ENCODE measurements at places on chromosomes 4 and X. TPM values are rescaled to one million over a fixed set of nuclear protein-coding genes. Genes with fewer than 3 reads are reported as not detected.

The S100P gene
- 0.86 TPM for polyA plus RNA-seq

DNA sequence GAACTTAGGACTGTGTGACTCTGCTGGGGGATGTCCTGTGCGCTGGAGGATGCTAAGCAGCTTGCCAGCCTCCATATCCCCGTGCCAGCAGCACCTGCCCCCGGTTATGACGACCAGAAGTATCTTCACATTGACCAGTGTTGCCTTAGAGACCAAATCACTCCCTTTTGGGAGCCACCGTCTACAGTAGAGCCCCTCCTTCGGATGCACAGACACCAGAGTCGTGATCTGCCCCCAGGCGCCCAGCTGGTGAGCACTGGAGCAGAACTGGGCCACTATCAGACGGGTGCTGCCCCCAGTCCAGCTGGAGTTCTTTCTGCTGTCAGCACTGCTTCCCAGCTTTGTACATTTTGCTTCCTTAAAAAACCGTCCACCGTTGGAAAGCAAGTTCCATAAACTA lies 30.0 kb upstream of the TADA2B start:
- no peak for DNase-seq

- DNase-seq, result no peak
Measured at GRCh38 chrX:39514801-39515200, 583.0 kb downstream of the BCOR start.

- no peak for DNase-seq
Measured at GRCh38 chr4:336099-336892, 1.3 kb upstream of the ZNF141 start.

GRCh38 chr4:141703497-141703896 lies 67.1 kb downstream of the IL15 start:
- DNase-seq, result no peak

- no peak for DNase-seq
Measured at GRCh38 chr4:129344058-129344457, 248.1 kb downstream of the C4orf33 start.

- DNase-seq, result no peak
Measured at GRCh38 chr4:99161373-99162099, 17.4 kb upstream of the ADH4 start.

DNA sequence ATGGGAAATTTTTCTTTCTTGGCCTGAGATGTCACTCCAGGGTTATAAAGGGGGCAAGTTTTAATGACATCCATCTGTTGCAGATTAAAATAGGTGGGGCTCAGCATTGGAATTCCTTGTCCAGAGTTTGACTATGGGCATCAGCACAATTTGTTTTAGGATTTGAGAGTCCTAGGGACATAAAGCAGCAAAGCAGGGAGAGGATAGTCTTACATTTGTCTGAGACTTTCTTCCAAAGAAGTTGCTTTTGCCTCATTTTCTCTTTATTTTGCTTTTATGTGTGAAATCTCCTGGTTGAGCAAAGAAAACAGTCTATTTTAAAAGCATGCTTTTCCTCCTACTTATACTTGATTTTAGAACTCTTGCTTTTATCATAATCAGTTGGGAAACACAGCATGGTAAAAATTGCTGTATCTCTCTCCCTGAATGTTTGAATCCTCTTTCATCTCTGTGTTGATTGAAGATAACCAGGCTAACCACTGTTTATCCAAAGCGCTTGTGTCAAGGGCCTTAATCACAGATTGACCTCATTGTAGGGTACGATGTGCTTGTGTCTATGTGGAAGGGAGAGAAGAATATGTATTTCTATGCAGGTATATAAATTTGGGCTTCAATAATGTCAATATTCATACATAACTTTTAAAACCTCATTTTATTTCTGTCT lies 121.5 kb downstream of the ANK2 start:
- DNase-seq, result no peak

The DCAF8L2 gene
- not detected for polyA plus RNA-seq

DNA sequence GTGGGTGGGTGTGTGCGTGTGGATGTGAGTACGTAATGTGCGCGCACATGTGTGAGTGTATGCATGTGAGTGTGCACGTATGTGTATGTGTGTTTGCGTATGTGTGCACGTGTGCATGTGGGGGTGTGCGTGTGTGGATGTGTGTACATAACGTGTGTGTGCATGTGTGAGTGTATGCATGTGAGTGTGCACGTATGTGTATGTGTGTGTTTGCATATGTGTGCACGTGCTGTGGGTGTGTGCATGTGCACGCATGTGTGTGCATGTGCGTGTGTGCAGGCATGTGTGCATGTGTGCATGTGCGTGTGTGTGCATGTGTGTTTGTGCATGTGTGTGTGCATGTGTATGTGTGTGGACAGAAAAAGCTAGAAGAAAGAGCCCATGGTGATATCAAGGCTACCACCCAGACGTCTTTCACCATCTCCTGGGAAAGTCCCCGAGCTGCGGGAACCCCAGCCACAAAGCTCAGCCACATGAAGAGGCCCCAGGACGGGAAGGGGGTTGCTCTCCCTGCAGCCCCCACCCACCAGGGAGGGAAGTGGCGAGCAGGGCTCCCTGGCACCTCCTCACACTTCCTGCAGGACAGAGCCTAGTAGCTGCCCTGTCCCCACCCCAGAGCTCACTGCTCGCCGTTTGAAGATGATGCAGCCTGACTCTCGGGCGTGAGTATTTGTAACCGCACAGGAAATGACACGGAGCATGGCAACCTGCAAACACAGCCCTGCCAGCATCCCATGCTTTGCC lies 108.3 kb downstream of the DCTD start:
- no peak for DNase-seq

The MANBA gene
- 20.0 TPM for polyA plus RNA-seq

GRCh38 chr4:34365946-34366345 lies 1878.4 kb downstream of the ARAP2 start:
- no peak for DNase-seq

DNA sequence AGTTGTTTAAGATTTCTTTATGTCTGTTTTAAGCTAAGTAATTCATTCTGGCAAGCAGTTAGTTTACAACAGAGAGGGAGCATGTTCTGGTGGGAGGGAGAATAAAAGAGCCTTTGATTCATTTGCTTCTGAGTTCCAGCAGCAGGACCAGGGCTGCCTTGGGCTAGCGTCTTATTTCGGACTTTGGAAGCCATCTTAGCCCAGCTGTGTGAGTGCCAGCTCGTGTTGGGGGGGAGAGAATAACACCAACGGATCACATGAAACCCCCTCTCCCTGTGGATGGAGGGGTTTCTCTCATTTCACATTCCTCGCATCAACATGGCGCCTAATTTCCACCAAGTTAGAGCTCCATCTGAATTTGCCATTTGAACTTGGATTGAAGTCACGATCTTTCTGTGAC lies 7.4 kb downstream of the GAB1 start:
- DNase-seq, result no peak

DNA sequence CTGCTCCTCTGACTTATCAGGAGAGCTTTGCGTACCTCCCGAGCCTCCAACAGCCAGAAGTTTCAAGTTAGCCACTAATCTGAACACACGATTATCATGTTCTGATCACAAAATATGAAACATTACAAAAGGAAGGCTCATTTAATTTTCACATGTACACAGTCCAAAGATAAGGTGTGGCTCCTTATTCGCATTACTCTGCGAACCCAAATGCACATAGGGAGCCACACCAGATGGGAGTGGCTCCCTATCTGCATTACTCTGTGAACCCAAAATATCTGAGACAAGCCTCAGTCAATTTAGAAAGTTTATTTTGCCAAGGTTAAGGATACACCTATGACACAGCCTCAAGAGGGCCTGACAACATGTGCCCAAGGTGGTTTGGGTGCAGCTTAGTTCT lies 28.4 kb downstream of the TLR8 start:
- DNase-seq, result no peak

- DNase-seq, result no peak
Measured at GRCh38 chr4:155428128-155428527, 51.4 kb upstream of the MAP9 start.

- no peak for DNase-seq
Measured at GRCh38 chr4:187770345-187770744, 225.2 kb upstream of the ZFP42 start.

GRCh38 chr4:53981066-53981465 lies 83.3 kb downstream of the CHIC2 start:
- DNase-seq, result no peak

DNA sequence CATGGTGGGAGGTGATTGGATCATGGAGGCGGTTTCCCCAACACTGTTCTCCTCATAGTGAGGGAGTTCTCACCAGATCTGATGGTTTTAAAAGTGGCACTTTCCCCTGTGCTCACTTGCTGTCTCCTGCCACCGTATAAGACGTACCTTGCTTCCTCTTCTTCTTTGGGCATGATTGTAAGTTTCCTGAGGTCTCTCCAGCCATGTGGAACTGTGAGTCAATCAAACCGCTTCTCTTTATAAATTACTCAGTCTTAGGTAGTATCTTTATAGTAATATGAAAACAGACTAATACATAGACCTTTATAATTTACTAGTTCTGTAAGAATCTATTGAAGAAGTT lies 82.5 kb upstream of the PITX2 start:
- no peak for DNase-seq

- no peak for DNase-seq
Measured at GRCh38 chrX:68902706-68903504, 74.1 kb downstream of the EFNB1 start.

DNA sequence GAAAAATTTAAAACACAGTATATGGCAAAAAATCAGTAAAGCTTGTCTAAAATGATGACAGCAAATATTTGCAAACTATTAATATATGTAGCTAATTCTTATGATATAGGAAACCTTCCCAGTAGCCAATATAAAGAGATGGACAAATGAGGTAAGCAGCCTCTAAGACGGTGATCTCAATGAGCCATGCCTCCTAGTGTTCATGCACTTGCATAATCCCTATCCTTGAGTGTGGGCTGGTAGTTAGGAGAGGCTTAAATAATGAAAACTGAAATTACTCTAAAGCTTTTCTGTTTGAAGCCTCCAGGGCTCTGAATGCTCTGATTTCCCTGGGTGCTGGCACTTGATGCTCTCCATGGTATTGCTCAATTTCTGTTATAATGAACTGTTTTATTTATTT lies 24.6 kb upstream of the ARMCX4 start:
- no peak for DNase-seq

The VCX2 gene
- not detected for polyA plus RNA-seq

The ARHGAP24 gene
- polyA plus RNA-seq, result 121 TPM
